ENCODE measurements at places on chromosomes 1 and 21.

GRCh38 chr1:193009501-193009900 lies 49.7 kb downstream of the UCHL5 start:
- no peak for DNase-seq

GRCh38 chr1:223126741-223127140 lies 16.3 kb downstream of the TLR5 start:
- DNase-seq = no peak

DNA sequence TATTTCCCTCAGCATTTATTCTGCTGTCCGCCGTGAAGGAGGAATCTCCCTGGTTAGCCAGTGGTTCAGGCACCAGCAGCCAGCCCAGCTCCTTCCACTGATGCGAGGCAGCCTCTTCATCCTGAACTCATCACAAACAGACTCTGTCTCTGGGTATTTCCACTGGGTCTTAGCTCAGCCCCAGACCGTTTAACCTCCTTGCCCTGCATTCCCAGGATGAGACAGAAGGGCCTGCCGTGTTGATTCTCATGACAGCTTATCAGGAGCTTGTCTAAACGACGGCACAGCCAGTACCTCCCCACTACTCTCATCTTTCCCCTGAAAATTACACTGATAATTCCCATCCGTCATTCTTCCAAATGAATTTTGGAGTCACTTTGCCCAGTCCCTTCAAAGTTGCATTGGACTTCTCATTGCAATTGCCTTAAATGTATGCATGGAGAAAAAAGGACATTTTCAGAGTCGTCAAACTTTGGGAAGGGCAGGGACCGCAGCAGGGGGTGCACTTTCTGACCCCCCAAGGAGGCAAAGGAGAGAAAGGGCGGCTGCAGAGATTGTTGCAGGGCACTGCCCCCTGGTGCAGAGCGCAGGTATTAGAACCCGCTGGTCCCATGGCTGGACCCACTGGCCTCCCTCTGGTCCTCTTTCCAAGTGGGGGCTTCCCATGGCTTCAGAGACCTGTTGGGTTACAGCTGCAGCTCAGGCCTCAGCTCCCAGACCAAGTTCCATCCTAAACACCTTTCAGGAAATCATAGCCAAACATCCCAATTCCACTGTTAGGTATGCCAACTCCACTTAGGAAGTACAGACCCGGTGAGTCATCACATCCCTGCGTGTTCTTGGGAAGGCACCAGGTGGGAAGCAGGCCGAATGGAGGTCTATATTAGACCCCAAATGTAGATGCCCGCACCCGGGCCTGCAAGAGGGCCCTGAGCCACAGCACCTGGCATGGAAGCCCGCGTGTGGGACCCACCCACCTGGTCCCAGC lies 3.7 kb upstream of the MEGF6 start:
- DNase-seq = peak; percentile 28

GRCh38 chr1:72438270-72438669 lies 155.9 kb upstream of the NEGR1 start:
- no peak for DNase-seq

- peak; percentile 60 for DNase-seq
Measured at GRCh38 chr1:226643177-226643576, 94.6 kb downstream of the STUM start.
